ENCODE measurements at places on chromosomes 3 and 15.

GRCh38 chr15:59281699-59282098 lies 75.1 kb downstream of the LDHAL6B start:
- DNase-seq: no peak

- DNase-seq: no peak
These were observed 19.3 kb downstream of the MBNL1 start for GRCh38 chr3:152287898-152288576.

DNA sequence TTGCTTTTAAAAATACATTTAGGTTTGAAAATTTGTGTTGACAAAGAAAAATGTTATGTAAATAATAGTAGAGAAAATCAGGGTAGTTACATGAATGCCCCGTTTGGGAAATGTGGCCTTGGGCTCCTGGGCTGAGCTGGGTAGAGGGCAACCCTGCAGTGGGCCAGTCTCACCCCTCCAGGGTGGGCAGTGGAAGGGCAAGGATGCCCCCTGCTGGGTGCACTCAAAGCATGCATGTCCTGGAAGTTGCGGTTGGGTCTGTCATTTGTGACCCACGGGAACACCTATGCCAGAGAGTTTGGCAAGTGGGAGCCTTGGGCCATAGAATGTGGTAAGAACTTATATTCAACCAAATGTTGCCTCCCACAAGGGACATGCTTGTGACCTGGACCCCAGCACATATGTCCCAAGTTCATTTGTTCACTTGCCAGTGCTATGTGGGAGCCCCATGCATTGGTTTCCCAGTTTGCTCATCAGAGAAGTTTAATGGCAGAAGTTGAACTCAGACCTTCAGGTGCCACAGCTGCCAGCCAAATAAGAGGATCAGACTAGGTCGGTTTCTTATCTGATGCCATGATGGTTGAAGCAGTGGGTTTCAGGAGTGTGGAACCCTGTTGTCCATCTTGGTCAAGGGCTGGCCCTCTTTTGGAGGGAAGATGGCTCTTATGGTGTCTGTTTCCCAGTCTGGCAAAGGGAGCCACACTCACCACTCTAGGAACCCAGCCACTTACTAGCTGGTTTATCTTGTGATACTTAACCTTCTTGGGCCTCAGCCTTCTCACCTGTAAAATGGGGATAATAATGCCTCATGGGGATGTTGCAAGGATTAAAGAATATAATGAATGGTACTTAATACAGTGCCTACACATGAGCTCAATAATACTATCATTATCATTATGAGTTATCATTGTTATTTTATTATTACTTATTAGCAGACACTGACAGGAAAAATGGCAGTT lies 2.5 kb upstream of the PLCB2 start:
- no peak for DNase-seq

- DNase-seq: no peak
These were observed 87.2 kb downstream of the B3GNT5 start for GRCh38 chr3:183340222-183340621.
